ENCODE measurements at places on chromosomes 7 and 10.

DNA sequence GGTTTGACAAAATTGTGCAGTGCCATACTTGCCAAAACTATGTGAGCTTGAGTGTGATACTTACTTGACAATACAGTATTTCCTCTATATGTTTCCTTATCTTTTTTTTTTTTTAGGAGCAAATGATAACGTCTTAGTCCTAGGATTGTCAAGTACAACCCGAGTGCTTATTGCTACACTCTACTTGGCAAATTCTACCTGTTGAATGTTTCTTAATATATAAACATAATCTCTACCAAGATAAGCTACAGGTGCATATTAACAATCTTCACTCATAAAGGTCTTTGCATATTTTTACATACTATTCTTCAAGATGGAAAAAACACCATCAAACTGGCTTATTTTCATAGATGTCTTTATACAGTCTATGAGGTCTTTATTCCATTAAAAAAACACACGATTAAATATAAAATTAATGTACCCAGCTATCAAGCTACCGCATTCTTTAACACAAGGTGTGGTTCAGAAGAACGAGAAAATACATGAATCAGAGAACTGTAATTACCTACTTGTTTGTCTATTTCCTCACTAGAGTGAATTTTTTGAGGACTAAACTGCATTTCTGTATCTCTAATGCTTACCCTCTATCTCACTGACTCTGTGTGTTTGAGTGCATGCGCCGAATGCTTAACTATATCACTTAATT is 76.1 kb upstream of the PDSS1 start:
- DNase-seq = no peak

DNA sequence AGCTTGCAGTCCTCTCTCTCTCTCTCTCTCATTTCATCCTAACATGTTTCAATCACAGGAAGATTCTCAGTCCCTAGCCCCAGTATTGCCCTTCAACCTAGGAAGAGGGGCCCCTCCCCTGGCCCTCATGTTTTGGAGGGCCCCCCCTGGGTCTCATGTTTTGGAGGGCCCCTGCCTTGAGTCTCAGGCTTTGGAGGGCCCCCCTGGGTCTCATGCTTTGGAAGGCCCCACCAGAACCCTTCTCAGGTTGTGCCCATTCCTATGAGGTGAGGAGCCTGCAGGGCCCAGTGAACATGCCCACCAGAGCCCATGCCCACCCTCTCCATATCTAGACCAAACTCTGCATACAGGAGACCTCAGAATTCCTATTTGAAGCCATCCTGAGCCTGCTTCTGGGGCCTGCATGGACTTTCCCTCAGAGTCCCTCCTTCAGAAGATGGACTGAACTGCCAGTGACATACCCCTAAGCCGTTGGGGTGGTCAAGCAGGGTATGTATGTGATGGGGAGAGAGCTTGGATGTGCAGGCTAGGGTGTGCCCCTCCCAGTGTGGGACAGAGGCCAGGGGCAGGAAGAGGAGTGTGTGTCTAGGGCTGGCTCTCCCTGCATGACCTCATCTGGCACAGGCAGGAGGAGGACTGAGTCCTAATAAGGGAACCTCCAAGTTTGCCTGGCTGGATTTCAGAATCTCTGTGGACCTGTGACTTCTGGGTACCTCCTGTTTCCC is 8.1 kb upstream of the VDAC2 start:
- no peak for DNase-seq

GRCh38 chr10:73850211-73850610 is 24.1 kb downstream of the CAMK2G start:
- DNase-seq = no peak

- DNase-seq = no peak
Measured at GRCh38 chr10:69681436-69681835, 51.4 kb downstream of the FAM241B start.

DNA sequence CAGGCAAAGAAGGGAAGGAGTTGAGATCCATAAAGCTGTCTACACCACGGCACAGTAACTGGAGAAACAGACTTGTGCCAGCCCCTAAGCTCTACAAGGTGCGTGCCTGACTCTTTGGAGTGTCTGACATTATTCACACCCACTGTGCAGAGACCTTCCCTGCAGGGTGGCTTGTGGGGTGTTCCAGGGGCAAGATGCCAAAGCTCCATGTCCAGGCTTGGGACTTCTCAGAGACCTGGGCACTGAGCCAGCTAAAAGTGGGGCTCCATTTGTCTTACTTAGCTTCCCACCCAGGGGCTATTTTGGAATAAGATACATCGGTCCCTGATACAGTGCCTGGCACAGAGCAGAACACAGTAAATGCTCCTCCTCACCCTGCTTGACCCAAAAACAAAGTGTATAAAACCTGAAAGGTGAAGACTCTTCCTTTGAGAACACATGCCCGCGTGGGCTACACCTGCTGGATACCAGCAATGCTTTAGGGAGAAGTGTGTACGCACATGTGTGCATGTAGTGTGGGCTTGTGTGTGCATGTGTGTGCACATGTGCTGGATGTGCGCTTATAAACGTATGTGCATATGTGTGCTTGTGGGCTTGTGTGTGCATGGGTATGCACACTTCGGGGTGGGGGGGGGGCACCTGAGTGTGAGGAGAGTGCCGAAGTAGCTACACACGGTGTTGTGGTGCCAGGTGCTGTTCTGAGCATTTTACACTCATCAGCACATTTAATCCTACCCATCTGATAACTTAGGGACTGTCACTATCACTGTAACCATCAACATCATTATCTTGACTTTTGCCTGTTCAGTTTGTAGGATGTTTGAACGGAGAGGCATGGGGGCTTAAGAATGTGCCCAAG is 143.0 kb downstream of the ARHGAP22 start:
- no peak for DNase-seq

- DNase-seq = no peak
Measured at GRCh38 chr10:21031232-21031795, 134.2 kb upstream of the NEBL start.

- DNase-seq = no peak
Measured at GRCh38 chr7:129947701-129948100, 5.1 kb downstream of the UBE2H start.

DNA sequence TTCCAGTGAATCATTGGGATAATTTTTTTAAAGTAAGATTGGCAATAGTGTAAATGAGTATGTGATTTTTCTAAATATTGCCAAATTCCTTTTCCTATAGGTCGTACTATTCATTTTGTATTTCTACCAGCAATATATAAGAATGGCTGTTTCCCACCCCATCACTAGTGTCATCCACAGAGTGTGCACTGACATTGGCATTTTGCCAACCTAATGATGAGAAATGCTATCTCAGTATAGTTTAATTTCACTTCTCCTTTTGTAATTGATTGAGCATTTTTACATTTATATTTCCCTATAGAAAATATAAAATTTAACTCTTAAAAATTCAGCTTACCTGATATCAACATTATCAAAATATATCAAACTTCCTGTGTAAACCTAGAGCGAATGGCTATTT is 17.6 kb upstream of the TMEM26 start:
- no peak for DNase-seq

DNA sequence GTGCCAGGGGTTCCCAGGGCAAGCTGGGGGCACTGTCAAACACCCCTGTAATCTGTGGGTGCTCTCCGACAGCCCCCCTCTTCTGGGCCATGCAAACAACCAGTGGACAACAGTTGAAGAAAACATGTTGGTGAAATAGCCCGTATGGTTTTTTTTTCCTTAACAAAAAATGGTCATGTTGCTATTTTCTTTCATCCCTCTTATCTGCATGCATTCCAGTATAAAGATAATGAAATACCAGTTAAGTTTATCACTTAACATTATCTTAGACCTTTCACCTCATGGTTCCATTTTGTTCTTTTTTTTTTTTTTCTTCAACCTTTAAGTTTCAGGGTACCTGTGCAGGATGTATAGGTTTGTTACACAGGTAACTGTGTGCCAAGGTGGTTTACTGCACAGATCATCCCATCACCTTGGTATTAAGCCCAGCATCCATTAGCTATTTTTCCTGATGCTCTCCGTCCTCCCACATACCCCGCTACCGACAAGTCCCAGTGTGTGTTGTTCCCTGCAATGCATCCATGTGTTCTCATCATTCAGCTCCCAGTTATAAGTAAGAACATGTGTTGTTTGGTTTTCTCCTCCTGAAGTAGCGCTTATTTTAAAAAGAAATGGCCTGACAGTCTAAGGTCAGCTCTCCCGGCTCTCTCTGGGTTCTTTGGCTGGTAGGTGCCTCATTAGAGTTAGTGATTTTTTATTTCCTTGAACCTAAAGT is 110.1 kb downstream of the NRP1 start:
- DNase-seq = no peak

DNA sequence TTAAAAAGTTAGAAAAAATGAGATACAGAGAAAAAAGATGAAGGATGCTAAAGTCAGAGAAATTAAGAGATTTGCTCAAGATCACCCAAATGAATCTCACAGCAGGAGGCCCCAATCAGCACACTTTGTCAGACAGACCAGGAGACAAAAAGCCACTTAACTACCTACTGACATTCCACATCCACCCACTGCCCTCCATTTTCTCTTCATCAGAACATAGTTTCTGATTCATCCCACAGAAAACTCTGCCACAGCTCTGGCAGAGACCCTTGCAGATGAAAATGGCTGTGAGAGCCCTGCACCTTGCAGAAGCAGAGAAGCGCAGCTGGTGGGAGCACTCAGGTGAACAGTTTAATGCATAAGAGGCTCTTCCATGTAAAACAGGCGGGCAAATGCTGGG is 26.6 kb downstream of the DGKI start:
- no peak for DNase-seq

- no peak for DNase-seq
Measured at GRCh38 chr10:126849646-126850045, 55.6 kb upstream of the DOCK1 start.

DNA sequence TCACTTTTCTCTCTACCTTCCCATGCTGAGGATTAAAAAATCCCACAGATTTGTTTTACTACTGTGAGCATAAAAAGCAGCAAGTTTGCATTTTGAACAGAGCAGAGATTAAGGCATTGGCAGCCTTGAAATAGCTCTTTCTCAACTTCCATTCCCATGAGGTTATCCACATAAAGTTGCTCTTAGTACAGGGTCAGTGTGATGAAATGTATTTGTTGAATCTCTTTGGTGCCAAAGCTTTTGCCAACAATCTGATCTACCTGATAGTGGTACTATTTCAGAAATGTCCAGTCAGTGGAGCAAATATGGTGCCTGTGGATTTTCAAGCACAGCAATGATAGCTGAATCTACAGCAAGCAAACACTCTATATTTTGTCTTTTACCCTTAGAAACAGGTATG is 254.8 kb downstream of the INHBA start:
- DNase-seq = no peak

- no peak for DNase-seq
Measured at GRCh38 chr10:21751341-21752310, 217.6 kb downstream of the MLLT10 start.

GRCh38 chr10:612696-613095 is 76.8 kb downstream of the DIP2C start:
- no peak for DNase-seq

GRCh38 chr10:73653701-73654100 is 2.1 kb downstream of the SYNPO2L start:
- no peak for DNase-seq

GRCh38 chr10:122112625-122113160 is 123.7 kb downstream of the TACC2 start:
- DNase-seq = no peak

DNA sequence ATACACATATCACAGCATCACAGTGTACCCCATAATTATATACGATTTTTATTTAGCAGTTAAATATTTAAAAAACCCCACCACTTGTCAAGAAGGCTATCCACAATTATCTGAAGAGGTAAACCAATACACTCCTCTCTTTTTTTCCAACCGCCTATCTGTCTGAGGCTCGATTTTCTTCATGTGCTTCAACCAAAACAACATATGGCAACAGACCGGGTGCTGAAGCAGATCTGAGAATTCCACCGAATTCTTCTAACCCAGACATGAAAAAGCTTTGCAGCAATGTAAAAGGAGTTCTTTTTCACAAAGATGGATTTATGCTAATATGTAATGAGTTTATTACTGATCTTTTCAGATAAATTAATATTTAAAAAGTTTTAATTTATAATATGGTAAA is 132.4 kb upstream of the RHEB start:
- DNase-seq = no peak

GRCh38 chr7:44378744-44379143 is 53.4 kb upstream of the CAMK2B start:
- DNase-seq = no peak

GRCh38 chr7:89685287-89685686 is 469.0 kb upstream of the STEAP1 start:
- DNase-seq = no peak

- no peak for DNase-seq
Measured at GRCh38 chr10:36801660-36802059, 323.7 kb upstream of the ANKRD30A start.

DNA sequence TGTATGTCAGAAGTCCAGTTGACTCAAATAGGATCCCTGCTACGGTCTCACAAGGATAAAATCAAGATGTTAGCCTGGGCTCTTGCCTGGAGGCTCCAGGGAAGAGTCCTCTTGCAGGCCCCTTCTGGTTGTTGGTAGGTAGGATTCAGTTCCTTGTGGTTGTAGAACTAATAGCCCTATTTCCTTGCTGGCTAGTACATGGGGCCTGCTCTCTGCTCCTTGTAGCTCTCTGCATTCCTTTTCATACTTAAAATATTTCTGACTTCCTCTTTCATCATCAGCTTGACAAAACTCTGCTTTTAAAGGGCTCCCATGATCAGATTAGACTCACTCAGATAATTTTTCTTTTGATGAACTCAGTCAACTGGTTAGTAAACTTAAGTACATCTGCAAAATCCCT is 756.7 kb downstream of the GATA3 start:
- DNase-seq = no peak

GRCh38 chr10:29670761-29671160 is 36.0 kb upstream of the SVIL start:
- no peak for DNase-seq

DNA sequence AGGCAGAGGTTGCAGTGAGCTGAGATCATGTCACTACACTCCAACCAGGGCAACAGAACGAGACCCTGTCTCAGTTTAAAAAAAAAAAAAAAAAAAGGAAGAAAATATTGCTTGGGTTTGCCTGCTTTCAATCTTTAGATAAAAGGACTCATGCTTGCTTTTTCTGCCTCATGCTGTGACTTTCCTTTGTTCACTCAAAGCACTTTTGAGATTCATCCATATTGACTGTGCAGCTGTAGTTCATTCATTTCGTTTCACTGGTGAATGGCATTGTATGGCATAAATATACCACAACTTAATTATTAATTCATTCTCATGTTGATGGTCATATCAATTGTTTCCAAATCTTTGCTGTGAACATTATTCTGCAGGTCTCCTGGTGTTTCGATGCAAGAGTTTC is 97.6 kb upstream of the NFE2L3 start:
- no peak for DNase-seq

- no peak for DNase-seq
Measured at GRCh38 chr7:48781752-48782151, 142.6 kb upstream of the CDC14C start.

GRCh38 chr10:131739206-131739605 is 161.6 kb upstream of the PPP2R2D start:
- no peak for DNase-seq

- no peak for DNase-seq
Measured at GRCh38 chr7:16743236-16743635, 10.3 kb upstream of the TSPAN13 start.
